ENCODE measurements at places on chromosomes 6 and 20.

GRCh38 chr6:15885624-15886023 lies 222.8 kb upstream of the DTNBP1 start:
- DNase-seq, result no peak

- no peak for DNase-seq
Observed at GRCh38 chr6:74507649-74508048, 698.2 kb downstream of the COL12A1 start.

- DNase-seq, result peak; percentile 20
Observed at GRCh38 chr6:3751730-3752530, 417 bp upstream of the PXDC1 start.

GRCh38 chr6:139355172-139355571 lies 19.3 kb downstream of the CITED2 start:
- no peak for DNase-seq

DNA sequence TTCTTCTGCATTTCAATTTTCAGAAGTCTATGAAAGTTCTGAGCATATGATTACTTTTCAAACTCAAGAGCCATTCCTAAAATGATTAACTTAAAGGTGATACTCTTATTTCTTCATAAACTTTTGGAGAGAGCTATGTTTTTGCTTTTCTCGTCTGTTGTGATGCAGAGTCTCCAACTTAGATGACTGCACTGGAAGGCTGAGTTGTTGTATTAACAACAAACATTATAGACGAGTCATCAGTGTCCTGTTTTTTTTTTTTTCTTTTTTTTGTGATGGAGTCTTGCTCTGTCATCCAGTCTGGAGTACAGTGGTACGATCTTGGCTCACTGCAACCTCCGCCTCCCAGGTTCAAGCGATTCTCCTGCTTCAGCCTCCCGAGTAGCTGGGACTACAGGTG lies 101.9 kb downstream of the CD109 start:
- DNase-seq, result no peak

- no peak for DNase-seq
Observed at GRCh38 chr20:36632487-36633284, 13.3 kb downstream of the SLA2 start.

- no peak for DNase-seq
Observed at GRCh38 chr20:1636621-1637020, 16.8 kb upstream of the SIRPB1 start.

DNA sequence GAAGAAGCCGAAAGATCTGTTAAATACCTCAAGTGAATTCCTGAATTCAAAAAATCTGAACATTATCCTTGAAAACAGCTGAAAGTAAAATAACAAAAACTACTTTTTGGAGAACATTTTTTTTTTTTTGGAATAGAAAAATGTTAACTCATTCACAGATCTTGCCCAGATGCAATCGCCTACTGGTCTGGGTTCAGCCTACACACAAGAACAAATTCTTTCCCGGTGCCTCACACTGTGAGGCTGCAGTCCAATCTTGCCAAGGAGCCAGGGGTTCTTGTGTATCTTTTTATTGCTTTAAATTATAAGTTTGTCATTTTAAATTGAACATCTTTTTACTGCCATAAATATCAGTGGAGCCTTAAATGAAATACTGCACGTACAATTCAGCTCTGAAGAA lies 41.2 kb upstream of the TMEM200A start:
- no peak for DNase-seq

- DNase-seq, result no peak
Observed at GRCh38 chr6:139529420-139529819, 155.0 kb upstream of the CITED2 start.

DNA sequence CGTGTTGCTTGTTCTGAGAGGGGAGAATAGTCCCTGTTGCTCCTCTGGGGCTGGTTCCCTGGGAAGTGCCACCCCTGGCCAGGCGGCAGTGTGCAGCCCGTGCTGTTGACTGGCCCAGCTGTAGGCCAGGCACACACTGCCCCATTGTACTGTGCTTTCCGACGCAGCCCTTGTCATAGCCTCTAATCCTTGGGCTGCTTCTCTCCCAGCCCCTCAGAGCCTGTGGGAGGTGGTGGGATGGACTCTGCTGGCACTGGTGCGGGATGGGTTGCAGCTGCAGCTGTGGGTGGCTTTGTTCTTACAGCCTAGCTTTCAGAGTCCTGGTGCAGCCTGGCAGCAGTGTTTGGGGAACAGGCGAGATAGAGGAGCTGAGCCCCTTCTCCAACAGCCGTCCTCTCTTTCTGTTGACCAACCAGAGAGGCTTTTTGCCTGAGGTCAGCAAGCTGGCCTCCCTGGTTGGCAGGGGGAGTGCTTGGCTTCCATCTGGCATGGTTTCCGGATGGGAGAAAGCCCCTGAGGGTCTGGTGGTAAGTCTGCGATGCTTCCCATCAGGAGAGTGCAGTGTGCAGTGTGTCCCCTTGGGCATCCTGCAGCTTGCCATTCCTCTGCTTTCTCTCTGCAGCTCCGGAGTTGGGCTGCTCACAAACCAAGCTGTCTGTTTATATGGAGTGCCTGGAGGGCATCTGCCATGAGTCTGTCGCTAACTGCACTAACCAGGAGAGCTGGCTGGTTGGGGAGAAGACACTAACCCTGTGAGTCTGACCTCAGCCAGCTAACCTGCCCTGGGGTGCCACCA lies 12.1 kb downstream of the TJAP1 start:
- no peak for DNase-seq

GRCh38 chr20:33553516-33553915 lies 63.6 kb downstream of the CBFA2T2 start:
- no peak for DNase-seq

DNA sequence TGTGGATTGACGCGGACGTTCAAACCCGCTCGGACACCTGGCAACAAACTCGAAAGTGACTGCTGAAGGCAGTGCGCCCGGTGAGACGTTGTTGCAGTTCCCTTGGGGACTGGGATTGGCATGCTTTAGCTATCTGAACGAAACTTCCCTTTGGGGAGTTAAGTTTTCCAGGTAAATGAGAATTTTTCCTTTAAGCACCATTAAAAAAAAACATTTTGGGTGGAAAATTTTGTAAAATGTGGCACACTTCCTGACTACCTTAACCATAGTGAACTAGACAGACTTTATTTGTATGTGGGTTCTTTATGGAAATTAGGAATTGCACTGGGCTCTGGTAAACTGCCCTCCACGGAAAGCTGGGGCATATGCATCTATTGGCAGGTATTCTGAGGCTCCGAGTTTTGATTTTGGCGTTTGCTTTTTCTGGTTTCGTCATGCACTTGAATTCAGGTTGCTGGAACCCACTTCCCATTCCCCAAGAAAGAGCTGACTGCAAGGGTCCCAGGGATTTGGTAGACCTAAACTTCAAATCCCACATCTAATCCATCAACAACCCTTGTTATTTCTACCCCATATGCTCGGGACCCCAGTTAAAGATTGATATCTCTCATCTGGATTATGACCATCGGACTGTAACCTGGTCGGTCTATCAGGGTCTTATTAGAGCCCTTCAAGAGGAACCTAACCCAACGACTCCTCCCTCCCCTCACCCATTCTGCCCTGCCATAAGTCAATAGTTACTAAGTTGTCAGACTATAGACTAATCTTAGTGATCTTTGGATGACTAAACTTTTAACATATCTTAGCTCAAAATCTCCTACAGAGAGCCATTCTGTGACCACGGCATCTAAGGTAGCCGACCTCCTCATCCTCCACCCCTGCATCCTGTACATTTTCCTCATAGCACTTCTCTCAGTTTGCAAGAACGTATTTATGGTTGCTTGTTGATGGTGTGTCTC lies 800 bp upstream of the DYNLT1 start:
- DNase-seq, result no peak

DNA sequence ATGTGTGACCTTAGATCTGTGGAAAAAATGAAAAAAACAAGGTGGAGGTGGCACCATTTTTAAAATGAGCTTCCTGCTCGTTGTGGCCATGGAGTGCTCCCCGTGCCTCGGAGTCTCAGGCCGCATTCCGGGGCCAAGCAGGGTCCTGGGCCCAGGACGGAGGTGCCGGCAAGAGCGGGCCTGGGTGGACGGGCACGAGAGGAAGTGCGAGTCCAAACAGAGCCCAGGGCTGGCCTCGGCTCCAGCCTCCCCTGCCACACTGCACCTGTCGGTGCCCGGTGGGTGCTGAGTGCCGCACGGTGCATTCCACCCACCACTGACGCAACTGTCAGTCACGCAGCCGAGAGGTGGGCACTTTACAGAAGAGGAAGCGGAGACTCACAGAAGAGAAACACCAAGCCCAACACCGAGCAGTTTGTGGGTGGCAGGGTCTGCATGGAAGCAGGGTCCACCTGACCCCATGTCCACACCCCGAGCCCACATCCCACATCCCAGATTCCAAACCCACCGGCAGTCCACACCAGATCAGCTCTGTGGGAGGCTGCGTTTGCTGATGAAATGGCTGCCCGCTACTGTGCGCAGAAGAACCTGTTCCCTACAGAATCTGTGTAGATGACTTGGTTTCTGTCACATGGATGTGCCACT lies 97.7 kb downstream of the PSMB1 start:
- no peak for DNase-seq

- DNase-seq, result no peak
Observed at GRCh38 chr6:81720427-81720826, 32.1 kb downstream of the TENT5A start.

DNA sequence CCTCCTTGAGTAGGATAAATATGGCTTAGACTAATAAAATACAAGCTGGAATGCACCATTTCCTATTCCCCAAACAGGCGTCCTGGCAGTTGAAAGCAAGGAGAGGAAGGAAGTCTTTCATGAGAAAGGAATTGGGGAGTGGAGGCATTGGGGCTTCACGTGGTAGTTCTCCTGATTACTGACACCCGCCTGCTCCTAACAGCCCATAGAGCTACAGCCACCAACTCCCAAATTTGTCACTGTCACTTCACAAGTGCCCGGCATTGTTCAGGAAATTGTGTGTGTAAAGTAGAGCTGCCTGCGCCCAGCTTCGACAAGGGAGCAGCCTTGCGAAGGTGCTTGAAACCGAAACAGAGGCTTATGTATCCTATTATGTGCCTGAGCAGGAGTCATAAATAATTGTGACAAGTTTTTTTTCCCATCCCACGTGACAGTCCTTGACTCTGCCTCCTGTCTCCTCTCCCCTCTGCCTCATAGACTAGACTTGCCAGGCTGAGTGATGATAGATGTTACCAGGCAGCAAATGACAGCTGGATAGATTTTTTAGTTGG lies 301.7 kb upstream of the ZFP64 start:
- no peak for DNase-seq

DNA sequence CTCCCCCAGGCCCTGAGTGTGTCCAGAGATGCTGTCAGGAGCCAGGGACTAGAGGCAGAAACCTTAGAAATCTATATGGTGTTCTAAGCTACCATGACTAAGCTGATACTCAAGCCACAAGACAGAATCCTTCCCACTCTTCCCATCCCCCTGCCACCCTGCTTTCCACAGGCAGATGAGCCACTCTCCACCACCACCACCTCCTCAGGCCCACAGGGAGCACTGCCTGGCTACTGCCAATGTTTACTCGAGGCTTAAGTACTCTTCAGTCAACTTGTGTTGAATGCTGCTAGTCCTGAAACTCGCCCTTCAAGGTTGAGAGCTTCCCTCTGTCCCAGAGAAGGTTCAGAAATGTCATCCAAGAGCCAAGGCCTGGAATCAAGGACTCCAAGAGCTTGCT lies 56.2 kb downstream of the CENPW start:
- DNase-seq, result no peak

DNA sequence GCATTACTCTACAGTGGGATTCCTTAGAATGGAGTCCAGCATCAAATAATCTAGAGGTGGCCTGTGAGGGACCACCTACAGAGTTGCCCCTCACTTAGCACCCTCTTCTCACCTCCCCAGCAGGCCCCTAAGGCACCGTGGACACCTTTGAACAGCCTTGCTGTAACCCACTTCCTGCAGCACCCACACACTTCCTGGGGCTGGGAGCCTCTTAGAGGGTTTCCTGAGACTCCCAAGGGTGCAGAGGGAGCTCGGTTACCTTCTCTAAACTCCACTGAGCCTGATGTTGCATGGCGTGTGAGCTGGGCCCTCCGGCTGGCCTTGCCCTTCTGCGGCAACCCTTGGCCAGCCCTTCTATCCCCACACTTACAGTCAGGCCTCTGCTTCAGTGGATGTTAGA lies 7.3 kb upstream of the SIRPG start:
- DNase-seq, result peak; percentile 30

DNA sequence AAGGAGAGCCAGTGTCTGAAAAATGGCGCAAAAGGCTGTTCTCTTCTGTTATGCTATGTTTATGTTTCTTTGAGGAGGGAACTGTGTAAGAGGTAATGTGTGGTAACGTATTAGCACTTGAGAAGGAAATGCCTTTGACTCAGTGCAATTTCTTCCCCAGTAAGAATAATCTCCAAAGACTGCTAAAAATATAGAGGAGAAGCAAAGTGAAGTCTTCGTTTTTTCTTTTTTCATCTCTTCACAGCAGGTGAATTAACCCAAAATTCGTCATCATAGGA lies 47.1 kb upstream of the IFNGR1 start:
- no peak for DNase-seq

DNA sequence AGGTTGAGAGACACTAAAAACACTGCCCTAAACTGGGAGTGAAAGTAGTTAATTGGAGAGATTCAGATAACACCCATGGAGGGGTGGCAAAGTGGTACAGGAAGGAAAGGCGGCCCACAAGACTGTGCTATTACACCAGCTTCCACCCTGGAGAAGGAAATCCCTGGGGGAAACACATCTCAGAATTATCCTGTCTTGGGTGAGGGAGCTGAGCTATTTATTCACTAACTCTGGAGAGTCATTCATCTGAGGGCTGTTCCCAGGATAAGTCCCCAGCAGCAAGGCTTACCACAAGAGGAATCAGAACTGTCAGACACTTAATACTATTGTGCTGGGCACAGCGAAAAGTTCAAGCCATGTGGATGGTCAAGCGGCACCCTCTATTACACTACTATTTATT lies 9.9 kb downstream of the TBCC start:
- no peak for DNase-seq

DNA sequence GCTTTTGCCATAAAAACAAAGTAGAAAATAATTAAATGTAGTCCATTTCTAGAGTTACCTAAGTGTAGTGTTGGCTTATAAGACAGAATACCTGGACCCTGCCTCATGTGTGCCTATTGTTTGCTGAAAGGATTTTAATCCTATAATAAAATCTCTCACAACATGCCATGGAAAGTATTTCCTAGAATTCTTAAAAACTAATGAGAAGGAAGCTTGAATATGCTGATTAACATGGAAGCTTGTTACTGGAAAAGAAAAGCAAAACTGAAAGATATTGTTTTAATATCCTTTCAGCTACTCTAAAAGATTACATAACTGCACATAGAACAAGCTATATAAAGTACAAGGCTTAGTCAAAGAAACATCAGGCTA lies 18.0 kb upstream of the FAM135A start:
- DNase-seq, result no peak

GRCh38 chr6:142545147-142545546 lies 243.3 kb downstream of the ADGRG6 start:
- no peak for DNase-seq

DNA sequence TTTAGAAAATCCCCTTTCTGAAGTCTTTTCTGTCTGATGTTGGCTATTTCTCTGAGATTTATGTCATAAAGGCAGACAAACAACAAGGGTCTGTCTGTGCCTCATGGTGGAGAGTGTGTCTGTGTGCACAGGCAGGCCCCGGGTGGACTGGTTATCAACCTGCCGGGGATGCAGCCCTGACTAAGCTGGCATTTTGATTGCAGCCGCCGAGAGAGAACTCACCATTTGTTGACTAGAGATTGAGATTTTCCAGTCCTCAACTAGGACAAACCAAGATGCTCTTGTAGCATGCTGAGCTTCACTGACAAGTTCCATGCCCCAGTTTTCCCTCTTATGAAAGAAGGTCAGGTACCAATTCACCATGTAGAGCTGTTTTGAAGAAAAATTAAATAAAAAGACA lies 363.6 kb upstream of the CNR1 start:
- DNase-seq, result no peak

- DNase-seq, result no peak
Observed at GRCh38 chr6:170135461-170135820, 155.4 kb downstream of the DLL1 start.

Measured in activated CD8-positive, alpha-beta memory T cell treated with anti-CD3 and anti-CD28 coated beads for 1 hour (primary cell).